Stimulated activated CD8-positive, alpha-beta memory T cell treated with anti-CD3 and anti-CD28 coated beads, Interleukin-4, amount 100 ng/mL, for 4 hours (primary cell): ENCODE measurements at places on chromosomes 13 and 19.

- DNase-seq = no peak
These were observed 14.0 kb downstream of the FRY start for GRCh38 chr13:32045537-32045936.

GRCh38 chr19:46225558-46226004 is 4.0 kb upstream of the IGFL1 start:
- no peak for DNase-seq

DNA sequence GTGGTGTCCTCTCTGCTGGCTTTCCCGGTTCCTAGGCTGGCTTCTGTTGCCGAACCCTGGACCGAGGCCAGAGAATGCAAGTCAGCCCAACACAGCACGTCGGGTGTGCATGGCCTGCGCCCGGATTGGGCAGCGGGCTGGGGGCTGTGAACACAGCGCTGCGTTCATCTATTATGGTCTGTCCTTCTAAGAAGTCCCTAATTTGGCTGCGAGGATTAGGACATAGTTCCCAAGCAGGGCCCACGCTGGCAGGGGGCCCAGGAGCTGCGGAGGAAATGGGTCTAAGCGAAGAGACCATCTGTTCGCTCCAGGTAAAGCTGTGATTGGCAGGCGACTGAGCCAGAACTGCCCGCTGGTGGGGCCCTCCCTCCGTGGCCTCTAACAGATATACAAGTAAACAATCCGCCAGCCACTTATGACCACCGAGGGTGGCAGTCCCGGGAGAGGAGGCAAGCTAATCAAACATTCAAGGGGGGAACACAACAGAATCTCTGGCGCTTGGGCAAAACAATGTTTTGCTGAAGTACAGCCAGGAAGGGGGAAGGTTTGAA is 6.0 kb downstream of the SYCE2 start:
- DNase-seq = no peak

DNA sequence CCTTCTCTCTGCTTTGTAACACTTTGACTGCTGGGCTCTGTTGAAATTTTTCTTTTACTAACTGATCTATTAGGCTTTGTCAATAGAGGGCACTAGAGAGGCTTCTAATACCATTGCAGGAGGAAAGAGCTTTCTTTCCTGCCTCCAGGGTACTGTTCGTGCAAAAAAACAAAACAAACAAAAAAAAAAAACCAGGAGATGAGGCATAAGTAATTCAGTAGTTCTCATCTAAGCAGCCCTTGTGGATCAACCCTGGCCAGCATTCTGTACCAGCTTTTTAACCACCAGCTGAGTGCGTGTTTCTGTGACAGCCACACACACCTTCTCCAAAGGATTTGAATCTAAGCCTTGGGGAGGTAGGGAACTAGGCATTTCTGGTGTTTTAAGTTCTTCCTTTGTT is 1707.6 kb upstream of the SLC10A2 start:
- DNase-seq = no peak

GRCh38 chr19:31818798-31819105 is 469.5 kb upstream of the TSHZ3 start:
- no peak for DNase-seq

GRCh38 chr19:40089462-40089861 is 1.3 kb downstream of the ZNF780A start:
- no peak for DNase-seq

- DNase-seq = no peak
These were observed 194.7 kb downstream of the URI1 start for GRCh38 chr19:30136611-30137195.

DNA sequence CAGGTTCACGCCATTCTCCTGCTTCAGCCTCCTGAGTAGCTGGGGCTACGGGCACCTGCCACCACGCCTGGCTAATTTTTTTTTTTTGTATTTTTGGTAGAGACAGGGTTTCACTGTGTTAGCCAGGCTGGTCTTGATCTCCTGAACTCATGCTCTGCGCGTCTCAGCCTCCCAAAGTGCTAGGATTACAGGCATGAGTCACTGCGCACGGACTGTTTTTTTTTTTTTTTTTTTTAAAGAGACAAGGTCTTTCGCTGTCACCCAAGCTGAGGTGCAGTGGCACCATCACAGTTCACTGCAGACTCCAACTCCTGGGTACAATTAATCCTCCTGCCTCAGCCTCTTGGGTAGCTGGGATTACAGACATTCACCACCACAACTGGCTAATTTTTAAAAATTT is 8.2 kb upstream of the ADAMTS10 start:
- no peak for DNase-seq

DNA sequence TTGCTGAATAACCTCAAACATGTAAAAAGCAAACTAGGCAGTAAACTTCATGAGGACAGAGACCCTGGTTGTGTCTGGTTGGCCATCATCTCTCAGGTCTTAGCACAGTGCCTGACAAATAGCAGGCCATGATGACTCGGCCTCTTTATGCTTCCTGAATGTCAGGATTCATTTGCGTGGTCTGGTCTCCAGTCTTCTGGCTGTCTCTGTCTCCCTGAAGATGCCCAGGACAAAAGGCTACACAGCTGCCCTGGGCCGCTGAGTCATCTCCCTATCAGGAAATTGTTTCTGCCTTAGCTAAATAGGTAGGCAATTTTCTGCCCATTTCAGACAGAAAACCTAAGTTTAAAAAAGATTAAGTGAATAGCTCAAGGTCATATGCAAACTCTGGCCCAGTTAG is 84.1 kb upstream of the FNDC3A start:
- DNase-seq = no peak

DNA sequence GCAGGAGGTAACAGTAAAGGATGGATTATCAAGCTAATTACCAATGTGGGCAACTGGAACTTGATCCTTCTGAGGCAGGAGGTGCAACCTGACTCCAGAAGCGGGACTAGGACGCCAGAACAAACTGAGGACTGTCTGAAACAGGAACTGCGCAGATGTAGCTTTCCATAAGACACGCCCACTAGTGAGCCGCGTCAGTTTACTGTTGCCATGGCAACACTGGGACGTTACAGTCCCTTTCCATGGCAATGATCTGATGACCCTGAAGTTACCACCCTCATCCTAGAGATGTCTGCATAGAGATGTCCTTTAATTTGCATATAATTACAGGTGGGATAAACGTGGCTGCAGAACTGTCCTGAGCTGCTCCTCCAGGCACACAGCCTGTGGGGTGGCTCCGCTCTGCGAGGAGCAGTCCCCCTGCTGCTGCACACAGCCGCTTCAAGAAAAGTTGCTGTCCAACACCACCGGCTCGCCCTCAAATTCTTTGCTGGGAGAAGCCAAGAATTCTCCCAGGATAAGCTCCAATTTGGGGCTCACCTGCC is 816.6 kb downstream of the UQCRFS1 start:
- no peak for DNase-seq

DNA sequence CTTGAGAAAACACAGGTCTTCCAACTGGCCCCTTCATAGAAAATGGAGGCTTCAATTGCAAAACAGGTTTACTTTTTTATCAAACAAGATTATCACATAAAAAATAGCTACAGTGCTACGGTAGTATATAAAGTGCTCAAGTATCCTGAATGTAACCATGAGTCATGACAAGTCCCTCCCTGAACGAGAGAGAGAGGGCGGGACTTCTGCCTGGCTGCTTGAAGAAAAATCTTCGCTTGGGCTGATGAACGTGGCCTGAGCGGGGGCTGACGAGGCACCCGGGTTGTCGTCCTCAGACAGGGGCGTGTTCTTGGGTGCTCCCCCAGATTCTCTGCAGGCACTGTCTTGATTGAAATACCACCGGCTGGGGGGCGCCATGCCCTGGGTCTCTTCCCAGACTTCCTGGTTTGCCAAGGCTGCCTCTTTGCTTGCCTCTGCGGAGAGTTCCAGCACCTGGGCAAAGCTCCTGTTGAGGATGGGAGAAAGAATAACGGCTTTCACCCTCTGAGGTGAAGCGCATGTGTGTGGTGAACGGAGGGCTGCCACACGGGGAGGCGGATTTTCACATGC is 23.2 kb upstream of the CPAMD8 start:
- DNase-seq = no peak

DNA sequence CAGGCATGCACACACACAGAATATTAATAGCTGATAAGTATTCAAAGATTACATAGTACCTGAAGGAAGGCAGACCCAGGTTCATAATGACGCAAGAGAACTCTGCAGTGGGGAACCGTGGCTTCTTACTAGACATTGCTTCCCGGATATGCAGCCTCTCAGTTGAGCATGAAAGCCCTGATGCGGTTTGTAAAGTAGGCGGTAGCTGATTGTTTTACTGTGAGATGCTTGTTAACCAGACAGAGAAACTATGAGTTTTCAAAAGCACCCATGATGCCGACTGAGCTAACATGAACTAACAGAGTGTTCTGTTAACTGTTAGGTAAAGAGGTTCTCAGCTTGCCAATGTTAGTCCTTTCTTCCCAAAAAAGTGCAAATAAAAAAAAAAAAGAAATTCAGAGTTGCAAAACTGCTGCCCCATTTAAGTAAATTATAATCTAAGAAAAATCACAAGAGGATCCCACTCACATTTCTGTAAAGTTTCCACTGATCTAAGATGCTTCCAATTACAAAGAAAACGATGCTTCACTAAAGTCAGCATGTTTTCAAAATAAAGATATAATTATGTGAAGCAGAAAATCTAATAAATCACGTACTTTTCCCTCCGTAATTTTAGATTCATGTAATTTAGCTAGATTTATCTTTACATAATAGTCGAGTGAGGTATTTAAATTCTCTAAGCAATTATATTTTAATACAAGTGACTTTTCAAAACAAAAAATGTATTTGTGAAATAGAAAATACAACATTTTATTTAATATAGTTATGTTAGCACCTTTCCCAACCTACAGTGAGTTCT is 2.2 kb downstream of the FLT1 start:
- peak; percentile 5 for DNase-seq

GRCh38 chr19:5956728-5957127 is 21.2 kb downstream of the RANBP3 start:
- DNase-seq = no peak

DNA sequence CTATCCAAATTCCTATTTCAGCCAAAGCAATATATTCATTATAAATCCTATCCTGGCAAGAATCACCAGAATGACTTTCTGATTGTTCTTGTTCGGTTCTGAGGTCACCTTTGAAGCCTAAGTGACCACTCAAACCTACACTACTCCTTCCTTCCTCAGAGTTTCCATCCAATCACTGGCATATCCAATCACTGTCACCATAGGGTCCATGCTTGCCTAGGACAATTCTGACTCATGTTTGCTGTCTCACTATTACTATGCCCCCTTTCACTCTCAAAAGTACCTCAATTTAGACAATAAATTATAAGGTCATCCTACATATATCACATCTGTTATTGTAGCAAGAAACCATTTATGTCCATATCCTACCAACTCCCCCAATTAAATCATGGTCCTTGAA is 58.9 kb downstream of the UBL3 start:
- DNase-seq = no peak

DNA sequence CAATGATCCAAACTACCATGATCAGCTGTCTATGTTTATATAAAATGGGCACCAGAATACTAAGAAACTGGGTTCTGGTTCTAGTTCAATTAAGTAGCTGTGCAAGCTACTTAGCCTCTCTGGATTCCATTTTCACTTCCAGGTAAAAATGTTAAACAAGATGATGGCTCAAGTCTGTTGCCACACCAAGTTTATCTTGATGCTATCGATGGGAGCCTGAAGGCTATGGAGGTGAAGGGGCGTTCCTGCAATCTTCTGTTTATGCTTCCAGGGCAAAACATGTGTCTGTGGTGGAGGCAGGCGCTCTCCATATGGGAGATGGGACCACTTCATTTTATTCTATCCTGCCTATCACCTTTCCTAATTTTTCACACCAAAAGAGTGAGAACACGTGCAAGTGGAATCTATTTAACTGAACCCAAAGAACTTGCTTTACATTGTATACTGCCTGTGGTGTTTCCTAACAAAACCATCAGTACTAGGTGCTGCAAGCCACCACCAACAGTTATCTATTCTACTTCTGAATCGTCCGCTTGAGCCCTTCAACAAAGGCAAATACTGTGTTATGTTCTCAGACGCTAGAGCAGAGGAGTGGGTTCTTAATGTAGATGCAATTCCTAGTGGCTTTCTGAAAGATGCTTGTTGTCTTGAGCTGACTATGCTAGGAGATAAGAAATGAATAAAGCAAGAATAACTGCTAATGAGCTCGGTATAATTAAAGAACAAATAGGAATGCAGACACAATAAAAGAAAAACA is 70.9 kb downstream of the DOCK9 start:
- DNase-seq = no peak

DNA sequence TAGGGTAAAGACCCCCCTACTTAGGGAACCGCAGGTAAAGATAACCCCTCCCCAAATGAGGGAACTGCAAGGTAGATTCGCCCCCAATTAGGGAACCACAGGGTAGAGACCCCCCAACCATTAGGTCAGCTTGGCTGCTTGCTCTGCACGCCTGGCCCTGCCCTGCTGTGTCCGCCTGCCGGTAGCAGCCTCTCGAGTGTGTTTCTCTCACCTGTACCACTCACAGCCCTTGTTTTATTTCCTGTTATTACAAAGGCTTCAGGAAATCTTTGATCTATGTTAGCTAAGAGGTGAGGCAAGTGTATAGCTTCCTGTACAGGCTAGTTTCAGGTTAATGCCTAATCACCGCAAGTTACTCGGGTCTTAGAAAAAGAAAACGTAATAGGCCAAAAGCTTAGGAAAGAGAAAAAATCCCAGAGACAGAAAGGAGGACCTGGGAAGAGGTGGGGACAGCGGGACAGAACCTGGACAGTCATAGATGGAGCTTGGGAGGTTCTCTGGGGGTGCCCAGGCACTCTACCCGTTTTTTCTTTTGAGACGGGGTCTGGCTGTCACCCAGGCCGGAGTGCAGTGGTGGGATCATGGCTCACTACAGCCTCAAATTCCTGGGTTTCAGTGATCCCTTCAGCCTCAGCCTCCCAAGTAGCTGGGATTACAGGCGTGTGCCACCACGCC is 23.1 kb upstream of the EIF3G start:
- DNase-seq = no peak

DNA sequence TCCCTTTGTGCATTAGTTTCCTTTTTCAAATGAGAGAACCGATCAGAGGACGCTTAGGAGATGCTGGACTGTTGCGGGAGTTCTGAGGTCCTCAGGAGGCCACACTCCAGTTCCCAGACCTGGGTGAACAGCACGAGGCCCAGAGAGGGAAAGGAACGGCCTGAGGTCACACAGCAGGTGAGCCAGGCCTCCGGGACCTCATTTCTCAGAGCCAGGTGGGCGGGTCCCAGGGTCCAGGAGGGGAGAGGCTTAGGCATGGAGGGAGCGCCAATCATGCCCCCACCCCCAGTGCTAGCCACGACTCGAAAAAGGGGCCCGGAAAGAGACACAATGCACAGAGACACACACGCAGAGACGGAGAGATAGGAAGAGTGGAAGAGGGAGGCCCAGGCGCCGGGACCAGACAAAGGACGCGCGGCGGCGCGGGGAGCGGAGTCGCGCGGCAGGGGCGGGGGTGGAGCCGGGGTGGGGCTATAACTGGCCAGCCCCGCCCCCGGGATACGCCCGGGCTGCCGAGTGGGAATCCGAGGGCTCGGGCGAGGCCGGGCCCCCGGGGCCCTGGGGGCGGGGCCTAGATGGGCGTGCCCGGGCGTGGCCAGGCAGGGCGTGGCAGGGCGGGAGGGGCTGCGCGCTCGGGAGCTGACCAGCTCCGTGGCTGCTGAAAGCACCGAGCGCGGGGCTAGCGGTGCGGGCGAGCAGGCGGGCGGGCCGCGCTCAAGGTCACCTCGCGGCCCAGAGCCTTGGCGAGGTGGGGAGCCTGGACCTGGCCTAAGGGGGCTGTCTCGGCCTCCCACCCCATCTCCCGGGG is 1.6 kb downstream of the ELAVL3 start:
- no peak for DNase-seq
